ENCODE measurements at places on chromosomes 2 and 18. TPM values are rescaled to one million over a fixed set of nuclear protein-coding genes. Genes with fewer than 3 reads are reported as not detected.
A peak's percentile ranks its signal among the peaks of the same experiment; 100 is the strongest.

Gene ZC3H15
- 47.4 TPM for polyA plus RNA-seq

GRCh38 chr18:65994302-65994701 lies 243.5 kb downstream of the CDH7 start:
- DNase-seq: no peak

DNA sequence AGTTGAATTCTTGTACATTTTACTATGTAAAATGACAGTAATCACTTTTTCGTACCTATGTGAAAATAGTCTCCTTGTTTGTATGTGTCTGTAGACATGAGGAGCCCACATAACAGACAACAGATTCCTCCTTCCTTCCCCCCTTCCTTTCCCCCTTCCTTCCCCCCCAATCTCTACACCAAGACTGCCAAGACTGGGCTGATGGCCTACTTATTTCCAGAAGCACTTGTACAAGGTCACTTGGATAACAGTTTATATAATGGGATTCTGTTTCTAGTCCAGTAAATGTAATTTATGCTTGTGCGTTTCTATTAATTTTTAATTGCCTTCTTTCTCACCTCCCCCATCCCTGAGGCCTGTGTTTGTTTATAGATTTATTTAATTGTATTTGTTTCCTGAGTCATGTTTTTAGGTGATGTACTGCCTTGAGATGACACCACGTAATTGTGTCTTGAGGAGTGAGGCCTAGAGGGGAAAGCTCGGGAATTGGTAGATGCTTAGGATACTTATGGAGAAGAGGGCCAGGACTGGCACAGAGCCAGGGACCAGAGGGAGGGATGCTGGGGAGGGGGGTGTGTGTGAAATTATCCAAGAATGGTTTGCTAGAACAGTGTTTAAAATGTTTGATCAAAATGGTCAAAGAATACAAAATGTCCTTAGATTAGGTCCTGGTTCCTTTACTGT lies 12.3 kb downstream of the B3GNT2 start:
- DNase-seq: no peak

DNA sequence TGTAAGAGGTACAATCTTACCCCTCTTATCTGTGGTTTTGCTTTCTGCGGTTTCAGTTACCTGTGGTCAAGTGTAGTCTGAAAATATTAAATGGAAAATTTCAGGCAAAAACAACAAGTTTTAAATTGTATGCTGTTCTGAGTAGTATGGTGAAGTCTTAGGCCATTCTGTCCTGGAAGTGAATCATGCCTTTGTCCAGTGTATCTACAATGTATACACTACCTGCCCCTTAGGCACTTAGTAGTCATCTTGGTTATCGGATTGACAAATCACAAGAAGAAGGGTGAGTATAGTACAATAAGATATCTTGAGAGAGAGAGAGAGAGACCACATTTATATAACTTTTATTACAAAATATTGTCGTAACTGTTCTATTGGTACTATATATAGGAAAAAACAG lies 43.5 kb downstream of the RAB3GAP1 start:
- peak; percentile 35 for DNase-seq
